NCI-H1092 (cell line): ENCODE measurements at places on chromosomes 6 and 20.

DNA sequence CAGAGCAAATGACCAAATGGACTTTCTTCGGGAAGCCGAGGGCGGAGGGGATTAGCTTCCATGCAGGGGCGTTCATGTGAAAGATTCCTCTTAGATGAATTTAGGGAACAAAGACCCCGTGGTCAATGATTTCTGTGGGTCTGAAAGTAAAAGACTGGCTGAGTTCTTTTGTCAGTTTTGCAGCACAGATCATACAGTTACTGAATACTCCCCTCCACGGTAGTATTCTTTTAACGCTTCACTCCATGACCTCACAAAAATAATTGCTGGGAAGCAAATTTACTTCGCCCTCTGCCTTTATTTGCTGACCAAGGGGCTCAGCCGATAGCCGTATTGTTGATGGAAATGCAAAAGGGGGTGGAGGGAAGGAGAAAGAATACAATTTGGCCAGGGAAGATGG, 86.0 kb upstream of the SALL4 start:
- DNase-seq = no peak

DNA sequence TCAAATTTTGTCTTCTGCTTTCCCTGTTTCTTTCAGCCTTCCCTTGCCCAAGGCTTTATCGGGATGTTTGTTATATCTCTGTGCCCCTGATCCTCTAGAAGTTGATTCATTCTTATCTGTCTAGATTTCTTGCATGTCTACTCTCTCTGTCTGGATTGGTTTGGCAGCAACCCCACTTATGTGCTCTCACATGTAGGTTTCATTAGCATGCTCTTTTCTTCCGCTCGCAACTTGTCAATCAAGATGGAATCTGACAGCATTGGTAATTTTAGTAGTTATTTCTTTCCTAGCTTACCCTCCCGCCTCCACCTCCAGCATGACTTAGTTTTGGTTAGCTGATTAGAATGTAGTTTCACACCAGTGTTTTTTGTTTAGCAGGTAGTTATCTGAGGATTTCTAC, 39.3 kb downstream of the LRRC1 start:
- no peak for DNase-seq

DNA sequence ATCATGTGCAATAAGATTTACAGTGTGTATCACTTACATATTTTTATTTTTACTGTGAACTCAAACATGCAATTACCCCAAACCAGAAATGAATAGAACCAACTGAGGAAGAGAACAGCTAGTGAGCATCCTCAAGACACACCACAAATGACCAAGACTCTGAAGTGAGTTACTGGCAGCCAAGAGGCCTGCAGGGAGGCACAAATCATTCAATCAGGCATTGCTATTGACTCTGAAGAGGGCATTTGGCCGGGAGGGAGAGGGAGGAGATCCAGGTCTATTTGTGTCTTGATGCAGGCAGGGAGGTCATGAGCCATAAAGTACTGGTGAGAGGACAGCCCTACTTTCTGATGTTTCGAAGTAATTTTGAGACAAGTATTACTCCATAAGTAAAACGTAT, 257.7 kb downstream of the BCKDHB start:
- DNase-seq = no peak

DNA sequence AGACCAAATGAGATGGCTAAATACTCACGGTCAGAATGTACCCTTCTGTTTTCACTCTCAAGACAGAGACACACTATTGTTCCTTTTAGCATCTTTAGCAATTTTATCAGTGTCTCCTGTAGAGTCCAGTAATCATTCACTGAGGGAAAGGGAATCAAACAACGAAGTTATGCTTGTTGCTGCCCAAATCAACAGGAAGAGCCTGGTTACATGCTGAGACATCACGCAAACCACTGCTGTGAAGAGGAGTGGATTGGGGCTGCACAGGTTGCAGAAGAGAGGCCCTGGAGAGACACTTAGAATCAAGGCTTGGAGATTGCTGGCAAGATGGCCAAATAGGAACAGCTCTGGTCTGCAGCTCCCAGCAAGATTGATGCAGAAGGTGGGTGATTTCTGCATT, 40.5 kb upstream of the B3GAT2 start:
- DNase-seq = no peak

GRCh38 chr20:51447097-51447764, 95.3 kb downstream of the NFATC2 start:
- no peak for DNase-seq

DNA sequence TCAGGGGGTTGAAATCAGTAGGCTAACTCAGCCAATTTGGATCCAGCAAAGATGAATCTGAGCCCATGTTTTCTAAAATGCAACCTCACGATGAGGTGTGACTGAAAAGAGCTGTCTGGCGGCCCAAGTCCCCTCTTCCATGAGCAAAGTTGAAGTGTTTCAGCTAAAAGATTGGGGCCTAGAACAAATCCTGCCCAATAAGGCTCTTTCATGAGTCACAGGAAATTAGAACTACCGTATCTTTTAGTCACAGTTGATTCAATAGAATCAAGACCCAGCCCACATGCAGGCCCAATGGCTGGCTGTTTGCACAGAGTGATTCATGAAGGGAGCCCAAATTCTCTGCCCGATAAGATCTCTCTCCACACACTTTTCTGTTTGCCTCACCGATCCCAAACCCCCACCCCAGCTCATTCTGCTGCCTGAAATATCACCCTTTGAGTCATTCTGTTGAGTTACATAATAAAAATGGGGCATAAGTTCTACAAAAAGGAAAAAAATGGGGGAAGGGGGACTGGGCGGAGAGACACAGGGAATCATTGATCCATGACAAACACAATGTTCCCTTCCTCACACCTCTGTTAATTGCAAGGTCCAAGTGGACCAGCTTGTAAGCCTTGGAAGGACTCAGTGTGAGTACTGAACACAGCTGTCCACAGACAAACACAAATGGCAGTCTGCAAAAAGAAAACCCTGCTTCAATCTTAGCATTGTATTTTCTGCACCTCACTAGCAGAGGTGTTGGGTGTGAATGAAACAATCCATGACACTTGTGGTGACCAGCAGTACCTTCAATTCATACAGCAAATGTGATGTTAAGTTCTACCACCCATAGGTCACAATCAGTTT, 13.8 kb downstream of the FOXQ1 start:
- DNase-seq = no peak

GRCh38 chr6:125112934-125113333, 40.6 kb upstream of the TPD52L1 start:
- DNase-seq = no peak

DNA sequence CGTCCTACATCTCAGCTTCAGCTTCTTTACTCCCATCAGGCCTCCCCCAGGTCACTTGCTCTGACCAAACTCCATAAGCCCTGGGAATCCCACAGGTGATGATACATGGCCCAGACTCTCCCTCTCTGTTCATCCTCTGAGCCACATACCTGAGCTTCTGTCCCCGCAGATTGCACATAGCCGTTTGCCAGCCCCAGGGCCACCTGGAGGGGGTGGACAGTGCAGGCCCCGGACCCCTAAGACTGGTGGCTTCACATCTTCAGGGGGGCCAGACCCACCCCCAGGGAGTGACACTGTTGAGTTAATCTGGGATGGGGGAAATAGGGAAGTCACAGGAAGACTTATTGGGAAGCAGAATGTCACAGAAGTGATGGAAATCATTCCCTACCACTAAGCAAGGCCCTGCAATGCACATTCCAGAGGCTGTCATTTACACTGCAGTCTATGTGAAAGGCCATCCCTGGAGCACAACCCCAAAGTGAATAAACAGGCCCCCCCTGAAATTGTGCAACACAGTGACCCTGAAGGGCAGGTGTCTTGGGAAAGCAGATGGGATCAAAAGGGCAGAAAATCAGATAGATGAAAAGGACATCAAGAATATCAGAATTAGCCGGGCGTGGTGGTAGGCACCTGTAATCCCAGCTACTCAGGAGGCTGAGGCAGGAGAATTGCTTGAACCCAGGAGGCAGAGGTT, 2.2 kb downstream of the RXRB start:
- DNase-seq = no peak

DNA sequence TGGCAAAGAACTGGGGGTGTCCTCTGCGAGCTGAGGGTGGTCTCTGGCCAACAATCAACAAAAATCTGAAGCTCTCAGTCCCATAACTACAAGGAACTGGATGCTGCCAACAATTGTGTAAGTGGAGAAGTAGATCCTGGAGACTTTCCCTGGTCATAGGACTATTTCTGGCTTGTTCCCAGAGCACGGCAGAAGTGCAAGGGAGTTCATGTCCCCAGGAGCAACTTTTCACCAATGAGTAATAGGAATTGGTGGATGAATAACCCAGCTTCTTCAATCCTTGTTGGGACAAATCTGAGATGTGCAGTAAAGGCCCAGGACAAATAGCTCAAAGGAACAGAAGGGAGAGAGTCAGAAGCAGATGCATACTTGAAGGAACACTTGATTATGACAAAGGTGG, 95.5 kb downstream of the QRSL1 start:
- no peak for DNase-seq

DNA sequence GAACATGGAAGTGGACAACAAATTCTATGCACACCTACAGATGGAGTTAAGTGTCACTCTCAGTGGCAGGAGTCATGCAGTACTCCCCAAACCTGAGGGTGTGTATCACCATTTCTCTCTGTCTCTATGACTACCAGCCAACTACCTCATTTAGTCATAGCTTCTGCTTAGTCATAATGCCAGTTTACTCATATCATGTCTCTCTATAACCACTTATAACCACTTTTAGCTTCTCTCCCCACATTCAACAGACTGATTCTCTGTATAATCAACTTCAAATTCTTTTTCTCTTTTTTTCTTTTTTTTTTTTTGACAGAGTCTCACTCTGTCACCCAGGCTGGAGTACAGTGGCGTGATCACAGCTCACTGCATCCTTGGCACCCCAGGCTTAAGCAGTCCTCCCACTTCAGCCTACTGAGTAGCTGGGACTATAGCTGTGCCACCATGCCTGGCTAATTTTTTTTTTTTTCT, 13.8 kb upstream of the GTF3C6 start:
- no peak for DNase-seq

DNA sequence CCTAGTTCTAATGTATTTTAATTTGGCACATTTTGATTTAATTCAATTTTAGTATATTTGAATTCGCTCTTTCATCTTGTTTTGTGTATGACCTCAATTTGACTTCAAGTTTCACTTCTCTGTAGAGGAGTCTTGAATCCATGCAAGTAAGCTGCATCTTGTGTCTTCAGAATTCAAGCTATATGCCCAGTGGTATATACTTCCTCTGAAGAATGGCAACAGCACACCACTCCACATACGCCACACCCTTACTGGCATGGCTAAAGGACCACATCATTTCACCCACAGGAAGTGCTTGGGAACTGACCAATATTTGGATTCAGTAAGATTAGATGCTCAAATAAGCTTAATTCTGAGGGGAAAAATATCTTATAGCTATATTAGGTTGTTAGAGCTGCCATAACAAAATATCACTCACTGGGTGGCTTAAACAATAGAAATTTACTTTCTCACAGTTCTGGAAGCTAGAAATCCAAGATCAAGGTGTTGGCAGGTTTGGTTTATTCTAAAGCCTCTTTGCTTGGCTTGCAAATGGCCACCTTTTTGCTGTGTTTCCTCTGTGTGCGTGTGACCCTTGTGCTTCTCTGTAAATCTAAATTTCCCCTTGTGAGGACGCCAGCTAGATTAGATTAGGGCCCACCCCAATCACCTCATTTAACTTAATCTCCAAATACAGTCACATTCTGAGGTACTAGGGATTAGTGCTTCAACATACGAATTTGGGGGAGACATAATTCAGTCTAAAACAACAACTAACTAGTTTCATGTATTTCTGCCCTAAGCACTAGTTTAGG, 2.8 kb upstream of the ASF1A start:
- DNase-seq = no peak

GRCh38 chr20:48656137-48656536, 171.7 kb downstream of the PREX1 start:
- DNase-seq = no peak

GRCh38 chr20:1800777-1801176, 94.4 kb upstream of the SIRPA start:
- no peak for DNase-seq

- no peak for DNase-seq
These were observed 30.1 kb upstream of the SH3BGRL2 start for GRCh38 chr6:79600812-79601609.

DNA sequence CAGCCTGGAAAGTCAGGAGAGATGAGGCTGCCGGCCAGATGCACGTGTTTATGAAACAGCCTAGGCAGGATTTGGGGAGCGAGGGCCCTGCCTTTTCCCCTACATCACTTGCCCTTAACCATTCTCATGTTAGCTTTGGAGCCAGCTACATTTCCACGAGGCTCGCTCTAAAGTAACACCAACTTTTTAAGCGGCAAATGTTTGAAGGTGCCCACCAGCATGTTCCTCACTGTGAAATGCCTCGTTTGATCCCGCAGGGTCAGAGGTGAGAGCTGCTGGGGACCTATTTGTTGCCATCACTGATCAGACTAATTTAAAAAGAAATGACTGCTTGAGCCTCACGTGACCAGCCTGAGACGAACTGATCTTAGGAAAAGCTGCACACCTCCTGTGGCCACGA, 51.6 kb upstream of the DACT2 start:
- no peak for DNase-seq

DNA sequence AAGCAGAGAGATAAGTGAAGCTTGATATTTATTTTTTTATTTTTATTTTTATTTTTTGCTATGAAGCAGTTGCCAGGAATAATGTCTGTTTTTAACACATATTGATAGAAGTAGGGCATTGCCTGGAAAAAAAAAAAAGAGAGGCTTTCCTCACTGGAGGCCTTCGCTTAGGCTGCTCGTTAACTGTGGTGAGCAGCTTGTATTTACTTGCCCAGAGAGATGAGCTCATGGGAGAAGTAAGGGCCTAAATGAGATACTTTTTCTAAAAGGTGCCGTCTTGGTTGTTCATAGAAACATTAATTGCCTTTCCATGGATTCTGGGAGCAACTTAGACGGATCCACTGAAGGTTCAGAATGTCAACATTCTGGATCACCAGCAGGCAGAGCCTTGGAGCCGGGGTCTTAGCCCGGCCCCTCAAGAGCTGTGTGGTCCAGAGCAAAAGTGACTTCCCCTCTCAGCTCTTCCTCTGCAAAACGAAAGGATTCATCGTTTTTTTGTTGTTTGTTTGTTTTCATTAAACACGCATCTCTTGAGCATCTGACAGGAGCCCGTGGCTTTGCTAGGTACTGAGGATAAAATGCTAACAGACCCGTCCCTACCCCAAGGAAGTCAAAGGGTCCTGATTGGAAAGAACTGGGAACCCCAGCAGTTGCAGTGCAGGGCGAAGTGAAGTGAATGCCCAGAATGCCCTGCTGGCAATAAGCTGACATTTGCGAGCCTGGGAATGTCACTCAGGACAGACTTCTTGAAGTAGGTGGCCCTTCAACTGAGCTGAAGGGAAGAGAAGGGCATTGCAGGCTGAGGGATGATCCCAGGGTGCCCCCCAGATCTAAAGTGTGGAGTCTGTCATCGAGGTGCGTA, 138.5 kb downstream of the ZDHHC14 start:
- DNase-seq = no peak

- DNase-seq = no peak
These were observed 6.1 kb upstream of the PSORS1C2 start for GRCh38 chr6:31144970-31145340.

DNA sequence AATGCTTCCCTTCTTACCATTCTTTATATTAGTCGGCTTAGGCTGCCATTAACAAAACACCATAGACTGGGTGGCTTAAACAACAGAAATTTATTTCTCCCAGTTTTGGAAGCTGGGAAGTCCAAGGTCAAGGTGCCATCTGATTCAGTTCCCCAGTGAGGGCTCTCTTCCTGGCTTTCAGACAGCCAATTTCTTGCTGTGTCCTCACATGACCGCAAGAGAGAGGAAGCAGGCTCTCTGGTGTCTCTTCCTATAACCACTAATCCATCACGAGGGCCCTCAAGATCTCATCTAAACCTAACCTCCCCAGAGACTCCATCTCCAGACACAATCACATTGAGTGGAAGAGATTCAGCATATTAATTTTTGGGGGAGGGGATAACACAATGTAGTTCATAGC, 193.0 kb upstream of the SGK1 start:
- no peak for DNase-seq
